Glomerular endothelial cell (primary cell): ENCODE measurements at places on chromosomes 7 and 10. TPM values are rescaled to one million over a fixed set of nuclear protein-coding genes. Genes with fewer than 3 reads are reported as not detected.

RNF32 gene
- total RNA-seq: 0.12 and 0.15 TPM in 2 replicates

BTBD16 gene
- total RNA-seq: 0.47 TPM in 1 of 2 replicates, not detected in the other

TSPAN13 gene
- total RNA-seq: 27.9 and 37.5 TPM in 2 replicates

GRCh38 chr10:47053081-47053798 is 142.0 kb downstream of the PTPN20 start:
- no peak for DNase-seq

- DNase-seq: peak; percentile 72
Observed at GRCh38 chr7:50497068-50497642, 47.0 kb upstream of the FIGNL1 start.

BAMBI gene
- total RNA-seq: 6.7 and 6.8 TPM in 2 replicates

GRCh38 chr7:16504019-16504418 is 22.6 kb upstream of the LRRC72 start:
- DNase-seq: no peak

- no peak for DNase-seq
Observed at GRCh38 chr10:112797855-112798254, 152.2 kb upstream of the TCF7L2 start.

DNA sequence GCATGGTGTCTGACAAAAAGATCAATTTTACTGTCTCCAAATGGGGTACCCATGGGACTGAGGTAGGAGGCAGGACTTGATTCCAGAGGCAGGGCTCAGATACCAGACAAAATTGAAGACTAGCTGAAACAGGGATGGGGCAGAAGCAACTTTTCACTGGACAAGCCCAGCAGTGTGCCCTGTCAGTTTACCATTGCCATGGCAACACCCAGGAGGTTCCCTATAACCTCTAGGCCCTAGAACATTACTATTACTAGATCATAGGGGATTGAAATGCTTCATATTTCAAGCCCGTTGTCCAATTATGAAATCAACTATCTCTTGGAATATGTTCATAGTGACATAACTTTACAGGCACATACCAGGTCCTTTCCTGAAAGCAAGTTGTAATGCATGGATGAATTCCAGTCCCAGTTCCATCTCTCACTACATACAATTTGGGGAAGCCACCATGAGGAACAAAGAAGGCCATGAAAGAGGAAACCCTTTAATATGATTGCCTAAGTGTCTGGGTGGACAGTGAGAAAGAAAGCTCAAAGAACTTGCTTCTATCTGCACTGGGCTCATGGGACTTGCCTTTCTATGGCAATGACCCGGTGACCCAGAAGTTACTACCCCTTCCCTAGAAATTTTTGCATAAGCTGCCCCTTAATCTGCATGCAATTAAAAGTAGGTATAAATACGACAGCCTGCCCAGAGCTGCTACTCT is 557.9 kb downstream of the KCNMA1 start:
- no peak for DNase-seq

GRCh38 chr7:123120286-123120685 is 79.5 kb downstream of the SLC13A1 start:
- DNase-seq: no peak

INMT gene
- 0.05 and 0.12 TPM in 2 replicates for total RNA-seq
